ENCODE measurements at places on chromosomes 2 and 18. TPM values are rescaled to one million over a fixed set of nuclear protein-coding genes. Genes with fewer than 3 reads are reported as not detected.

The HAUS1 gene
- total RNA-seq = 51.3 TPM

DNA sequence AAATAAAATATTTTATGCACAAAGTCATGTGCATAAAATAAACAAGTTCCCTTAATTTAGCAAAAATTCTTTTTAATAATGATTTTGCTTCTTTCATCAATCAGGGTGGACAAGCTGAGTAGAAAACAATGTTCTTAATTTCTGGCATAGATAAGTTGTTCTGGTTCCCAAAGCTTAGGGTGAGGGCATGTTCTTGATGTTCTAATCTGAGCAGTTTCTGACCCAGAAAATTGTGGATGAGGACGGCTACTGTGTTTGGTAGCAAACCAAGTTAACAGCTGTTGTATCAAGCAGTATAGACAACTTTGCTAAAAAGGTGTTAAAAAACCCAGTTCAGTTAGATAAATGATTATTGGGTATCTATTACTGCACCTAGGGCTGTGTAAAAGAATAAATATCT is 158.9 kb downstream of the PDE1A start:
- no peak for DNase-seq

The GLI2 gene
- 0.45 TPM for total RNA-seq

DNA sequence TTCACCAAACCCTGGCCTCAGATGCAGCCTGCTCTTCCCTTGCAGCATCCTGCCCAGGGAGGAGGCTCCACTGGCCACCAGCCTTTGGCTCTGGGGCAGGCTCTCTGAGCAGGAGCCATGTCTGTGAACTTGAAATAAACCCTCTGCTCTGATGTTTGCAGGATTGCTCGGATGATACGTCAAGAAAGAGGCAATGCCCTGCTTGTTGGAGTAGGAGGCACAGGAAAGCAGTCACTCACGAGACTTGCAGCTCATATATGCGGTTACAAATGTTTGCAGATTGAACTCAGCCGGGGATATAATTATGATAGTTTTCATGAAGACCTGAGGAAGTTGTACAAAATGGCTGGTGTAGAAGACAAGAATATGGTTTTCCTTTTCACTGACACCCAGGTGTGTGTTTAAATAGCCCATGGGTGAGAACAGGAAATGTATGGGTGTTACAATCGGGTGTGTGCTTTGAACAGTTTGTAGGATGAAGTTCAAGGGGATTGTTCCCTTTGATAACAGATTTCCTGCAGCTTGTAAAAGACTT is 177.9 kb downstream of the DNAH6 start:
- no peak for DNase-seq

The SLC5A7 gene
- total RNA-seq = not detected

- DNase-seq = no peak
Observed at GRCh38 chr2:147888680-147889079, 43.9 kb downstream of the ACVR2A start.

The BOLL gene
- not detected for total RNA-seq

The IRS1 gene
- 7.3 TPM for total RNA-seq

DNA sequence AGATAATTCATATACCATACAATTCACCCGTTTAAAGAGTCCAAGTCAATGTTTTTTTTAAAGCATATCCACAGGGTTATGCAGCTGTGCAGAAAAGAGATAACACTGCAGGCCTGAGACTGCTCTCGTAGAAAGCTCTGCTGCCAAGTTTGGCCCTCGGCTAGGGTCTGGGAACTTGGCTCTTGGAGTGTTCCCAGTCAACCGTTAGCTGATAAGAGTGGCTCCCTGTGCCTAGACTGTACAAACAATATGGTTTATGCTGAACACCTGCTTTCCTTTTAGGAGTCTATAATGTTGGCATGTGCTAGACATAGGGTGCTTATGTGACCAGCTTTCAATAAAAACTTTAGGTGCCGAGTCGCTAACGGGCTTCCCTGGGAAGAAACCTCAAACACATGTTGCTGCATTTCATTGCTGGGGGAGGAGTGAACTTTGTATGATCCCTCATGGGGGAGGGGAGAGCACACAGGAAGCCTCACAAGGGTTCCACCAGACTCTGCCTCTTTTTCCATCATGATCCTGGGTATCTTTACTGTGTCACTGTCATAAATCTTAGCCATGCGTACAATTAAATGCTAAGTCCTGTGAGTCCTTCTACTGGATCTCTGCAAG is 34.7 kb downstream of the RFX8 start:
- DNase-seq = no peak

DNA sequence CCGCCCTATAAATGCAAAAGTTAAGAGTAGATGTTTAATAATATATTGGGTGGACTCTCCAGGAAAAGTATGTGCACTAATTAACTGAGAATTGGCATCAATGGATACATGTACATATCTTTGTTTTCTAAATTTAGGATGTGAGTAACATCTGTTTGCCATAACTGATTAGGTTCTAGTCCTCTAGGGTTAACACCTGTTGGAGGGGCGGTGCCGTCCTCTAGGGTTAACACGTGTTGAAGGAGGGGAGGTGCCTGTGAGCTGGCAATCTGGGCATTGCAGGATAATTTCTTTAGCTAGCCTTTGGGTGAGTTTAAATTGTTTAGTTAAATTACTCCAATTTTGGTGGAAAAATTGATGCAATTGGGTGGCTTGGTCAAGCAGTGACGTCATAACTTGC is 30.9 kb downstream of the HTR2B start:
- DNase-seq = no peak

GRCh38 chr2:190528521-190529001 is 6.0 kb downstream of the NEMP2 start:
- peak; percentile 91 for DNase-seq

DNA sequence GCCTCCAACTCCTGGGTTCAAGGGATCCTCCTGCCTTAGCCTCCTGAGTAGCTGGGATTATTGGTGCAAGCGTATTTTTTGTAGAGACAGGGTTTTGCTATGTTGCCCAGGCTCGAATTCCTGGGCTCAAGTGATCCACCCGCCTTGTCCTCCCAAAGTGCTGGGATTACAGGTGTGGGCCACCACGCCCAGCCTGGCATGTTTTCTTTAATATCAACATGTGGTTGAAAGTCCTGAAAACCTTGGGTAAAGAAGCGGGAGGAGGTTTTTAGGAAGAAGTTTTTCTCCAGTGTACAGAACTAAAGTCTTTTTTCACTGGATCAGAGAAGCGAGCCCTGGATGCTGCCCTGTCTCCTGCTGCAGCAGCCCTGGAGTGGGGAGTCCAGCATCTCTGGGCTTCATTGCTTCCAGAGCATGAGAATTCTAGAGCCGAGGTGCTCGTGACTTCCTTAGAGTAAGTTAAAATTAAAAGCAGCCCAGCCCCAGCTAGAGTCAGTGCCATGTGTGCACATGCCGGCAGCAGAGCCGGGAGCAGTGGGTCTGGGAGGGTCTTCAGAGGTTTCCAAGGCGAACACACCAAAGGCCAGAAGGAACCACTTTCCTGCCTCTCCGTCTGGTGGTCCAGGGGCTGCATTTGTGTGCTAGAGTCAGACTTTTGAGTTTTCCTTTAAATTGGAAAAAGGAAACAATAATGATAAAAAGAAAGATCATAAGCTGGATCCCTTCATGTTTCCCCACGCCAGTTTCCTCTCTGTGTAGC is 31.2 kb downstream of the ITGB1BP1 start:
- no peak for DNase-seq

The HOXD13 gene
- total RNA-seq = not detected

GRCh38 chr2:118882693-118883336 is 35.4 kb upstream of the EN1 start:
- DNase-seq = peak; percentile 54

DNA sequence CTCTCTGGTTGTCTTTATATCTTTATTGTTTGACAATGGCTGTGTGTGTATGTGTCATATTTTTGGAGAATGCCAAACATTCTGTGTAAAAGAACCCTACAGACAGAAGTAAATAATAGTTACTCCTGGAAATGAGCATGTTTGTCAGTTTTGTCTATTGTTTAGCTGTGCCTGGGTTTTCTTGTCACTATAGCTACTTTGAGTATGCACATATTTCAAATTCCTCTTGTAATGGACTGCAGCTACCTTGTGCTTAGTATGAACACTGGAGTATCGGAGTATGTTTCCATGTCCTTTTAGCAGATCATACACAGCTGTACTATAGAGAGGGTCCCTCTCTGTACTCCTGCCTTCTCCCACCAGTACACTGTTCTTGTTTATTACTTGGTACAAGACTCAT is 58.0 kb upstream of the DOCK10 start:
- peak; percentile 65 for DNase-seq

Data from renal cortical epithelial cell (primary cell).